ENCODE measurements at places on chromosomes 1 and 21. TPM values are rescaled to one million over a fixed set of nuclear protein-coding genes. Genes with fewer than 3 reads are reported as not detected.

The SLC45A1 gene
- 0.09 TPM for total RNA-seq

The C8B gene
- total RNA-seq: not detected

The MROH9 gene
- total RNA-seq: 0.05 TPM

The PDIK1L gene
- total RNA-seq: 11.9 TPM

The MYOM3 gene
- total RNA-seq: 1.5 TPM

The TEX38 gene
- not detected for total RNA-seq

The DCDC2B gene
- not detected for total RNA-seq

The ADAM30 gene
- total RNA-seq: not detected

The SF3B4 gene
- 8.3 TPM for total RNA-seq

DNA sequence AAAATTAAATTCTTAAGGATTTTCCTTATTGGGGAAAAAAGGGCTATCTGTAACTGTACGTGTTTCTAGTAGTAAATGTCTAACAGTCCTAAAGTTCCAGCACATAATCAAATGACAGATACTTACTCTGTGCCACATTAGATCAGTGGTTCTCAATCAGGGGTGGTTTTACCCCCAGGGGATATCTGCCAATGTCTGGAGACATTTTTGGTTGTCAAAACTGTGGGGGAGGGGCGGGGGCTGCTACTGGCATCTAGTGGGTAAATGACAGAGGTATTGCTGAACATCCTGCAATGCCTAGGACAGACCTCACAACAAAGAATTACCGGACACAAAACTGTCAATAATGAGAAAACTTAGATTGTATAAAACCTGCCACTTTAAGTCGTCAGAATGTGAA lies 33.4 kb upstream of the PTPRC start:
- peak; percentile 46 for DNase-seq

GRCh38 chr1:14913482-14914177 lies 239.9 kb upstream of the TMEM51 start:
- DNase-seq: no peak

- DNase-seq: no peak
These were observed 108.0 kb upstream of the ADAR start for GRCh38 chr1:154716011-154716410.

- DNase-seq: no peak
These were observed 82.2 kb upstream of the SLFNL1 start for GRCh38 chr1:41103766-41104165.

GRCh38 chr1:43760745-43761317 lies 53.5 kb downstream of the ST3GAL3 start:
- no peak for DNase-seq

- DNase-seq: no peak
These were observed 671 bp downstream of the HNRNPU start for GRCh38 chr1:244863491-244864252.

DNA sequence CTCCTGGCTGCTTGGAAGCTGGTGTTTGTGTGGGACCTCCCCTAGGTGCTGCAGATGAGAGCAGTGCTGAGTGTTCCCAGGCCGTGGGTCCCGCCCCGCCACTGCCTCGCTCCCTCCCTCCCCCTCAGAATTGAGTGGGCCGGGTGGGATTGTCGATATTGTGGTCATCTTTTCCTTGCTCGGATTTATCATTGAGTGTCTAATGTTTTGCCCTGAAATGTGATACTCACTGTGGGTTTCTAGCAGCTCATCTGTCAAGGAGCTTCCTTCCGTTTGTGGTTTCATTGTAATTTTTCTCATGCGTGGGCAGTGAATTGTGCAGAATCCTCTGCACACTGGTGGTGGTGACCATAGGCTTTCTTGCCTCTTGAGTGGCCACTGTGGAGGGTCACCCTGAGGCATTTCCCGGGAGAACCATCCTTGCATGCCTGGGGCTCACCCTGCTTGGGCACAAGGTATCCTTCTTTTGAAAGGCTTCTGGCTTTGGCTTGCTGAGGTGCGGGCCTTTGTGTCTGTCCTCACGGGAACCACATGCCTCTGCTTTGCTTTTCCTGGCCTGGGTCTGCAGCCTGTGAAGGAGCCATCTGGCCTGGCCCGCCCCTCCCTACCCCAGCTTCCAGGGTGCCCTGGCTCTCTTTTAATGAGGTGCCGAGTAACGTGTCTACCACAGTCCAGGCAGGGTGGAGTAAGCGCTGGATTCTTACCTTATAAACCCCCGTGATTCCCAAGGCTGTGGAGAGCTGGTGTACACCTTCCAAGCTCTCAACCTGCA lies 25.6 kb downstream of the SLX9 start:
- no peak for DNase-seq

DNA sequence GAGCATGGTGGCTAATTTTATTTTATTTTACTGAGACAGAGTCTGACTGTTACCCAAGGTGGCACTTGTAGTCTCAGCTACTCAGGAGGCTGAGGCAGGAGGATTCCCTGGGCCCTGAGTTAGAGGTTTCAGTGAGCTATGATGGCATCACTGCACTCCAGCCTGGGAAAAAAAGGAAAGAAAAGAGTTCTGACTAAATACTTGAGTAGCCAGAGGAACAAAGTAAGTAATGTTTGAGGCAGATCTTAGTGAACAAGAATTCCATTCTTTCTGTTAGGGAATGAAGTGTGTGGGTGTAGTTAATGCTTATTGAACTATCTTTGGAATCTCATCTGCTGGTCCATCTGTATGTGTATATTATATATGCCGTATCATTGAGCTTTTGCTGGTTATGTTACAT lies 13.1 kb upstream of the EVI5 start:
- DNase-seq: no peak

DNA sequence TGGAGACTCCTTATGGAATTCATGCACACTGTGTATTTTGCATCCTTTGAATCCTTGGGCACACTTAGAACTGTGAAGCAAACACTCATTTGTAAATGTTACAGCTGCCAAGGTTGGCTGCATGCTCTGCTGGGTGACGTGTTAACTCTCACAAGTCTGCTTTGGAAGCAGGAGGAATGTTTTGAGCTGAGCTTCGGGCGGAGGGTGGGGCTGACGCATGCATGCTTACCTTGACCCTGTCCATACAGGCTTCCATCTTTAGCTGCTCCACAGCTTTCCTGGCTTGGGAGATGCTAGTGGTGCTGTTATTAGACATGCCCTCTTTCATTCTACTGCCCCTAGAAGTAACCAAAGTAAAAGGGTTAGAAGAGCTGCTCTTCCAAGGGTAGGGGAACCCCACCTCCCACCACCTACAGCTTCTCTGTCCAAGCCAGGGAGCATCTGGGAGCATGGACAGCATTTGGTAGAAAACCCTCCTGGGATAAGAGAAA lies 66.0 kb downstream of the GNG4 start:
- DNase-seq: no peak

GRCh38 chr1:85137660-85138059 lies 63.2 kb downstream of the SYDE2 start:
- DNase-seq: no peak

DNA sequence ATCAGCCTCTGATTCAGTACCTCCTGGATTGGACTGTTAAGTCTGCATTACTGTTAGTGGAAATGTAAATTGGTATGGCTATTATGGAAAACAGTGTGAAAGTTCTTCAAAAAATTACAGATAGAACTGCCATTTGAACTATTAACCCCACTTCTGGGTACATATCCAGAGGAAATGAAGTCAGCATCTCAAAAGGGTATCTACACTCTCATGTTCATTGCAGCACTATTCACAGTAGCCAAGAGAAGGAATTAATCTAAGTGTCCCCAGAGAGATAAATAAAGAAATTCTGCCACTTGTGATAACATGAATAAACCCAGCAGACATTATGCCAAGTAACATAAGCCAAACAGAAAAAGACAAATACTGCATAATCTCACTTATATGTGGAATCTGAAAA lies 676.0 kb downstream of the PLA2G4A start:
- no peak for DNase-seq

DNA sequence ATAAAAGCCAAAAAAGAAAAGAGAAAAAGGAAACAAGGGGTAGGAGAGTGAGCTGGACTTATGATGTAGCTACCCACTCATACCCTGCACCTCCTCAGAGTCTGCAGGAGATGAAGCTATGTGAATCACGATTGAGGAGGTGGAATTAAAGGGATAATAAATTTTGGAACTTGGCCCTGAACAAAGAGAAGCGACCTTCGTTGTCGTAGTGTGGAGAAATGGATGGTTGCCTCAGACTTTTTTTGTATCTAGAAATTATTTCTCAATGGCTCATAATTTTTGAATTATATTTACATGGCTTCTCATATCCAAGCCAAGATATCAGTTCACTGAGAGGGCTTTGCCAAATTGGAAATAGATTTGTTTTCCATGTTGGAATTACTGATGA lies 37.8 kb upstream of the SIPA1L2 start:
- no peak for DNase-seq

- DNase-seq: no peak
These were observed 68.3 kb downstream of the MPZL1 start for GRCh38 chr1:167790117-167790516.

DNA sequence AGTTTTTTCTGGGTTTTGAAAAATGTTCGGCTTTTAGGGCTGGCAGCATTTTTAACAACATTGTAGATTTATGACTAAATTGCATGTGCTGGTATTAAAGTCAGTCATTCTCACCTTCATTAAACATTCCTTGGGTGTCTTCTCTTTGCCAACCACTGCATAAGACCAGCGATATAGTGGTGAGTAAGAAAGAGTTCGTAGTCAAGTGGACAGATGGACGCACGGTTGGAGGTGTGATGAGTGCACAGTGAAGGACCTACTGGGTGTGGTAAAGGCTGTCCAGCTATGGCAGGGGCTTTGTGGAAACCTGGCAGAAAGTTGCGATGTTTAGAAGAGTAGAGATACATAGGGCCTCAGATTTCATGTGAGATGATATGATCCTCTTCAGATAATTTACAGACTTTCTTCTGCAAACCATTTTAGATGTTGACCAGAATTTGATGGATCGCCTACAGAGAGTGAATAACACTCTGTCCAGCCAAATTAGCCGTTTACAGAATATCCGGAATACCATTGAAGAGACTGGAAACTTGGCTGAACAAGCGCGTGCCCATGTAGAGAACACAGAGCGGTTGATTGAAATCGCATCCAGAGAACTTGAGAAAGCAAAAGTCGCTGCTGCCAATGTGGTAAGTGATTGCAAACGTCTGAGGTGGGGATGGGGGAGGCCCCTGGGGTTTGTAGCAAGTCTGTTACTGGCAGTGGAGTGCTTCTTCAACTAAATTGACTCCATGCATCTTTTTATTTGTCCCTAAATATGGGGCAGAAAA lies 56.0 kb upstream of the LAMC2 start:
- DNase-seq: no peak
